Activated CD8-positive, alpha-beta memory T cell treated with anti-CD3 and anti-CD28 coated beads for 1 hour (primary cell): ENCODE measurements at places on chromosomes 11 and 22.

GRCh38 chr11:78801161-78801884, 226.7 kb upstream of the NARS2 start:
- no peak for DNase-seq

- DNase-seq: peak; percentile 24
Observed at GRCh38 chr11:46119352-46120216, 1.7 kb downstream of the PHF21A start.

DNA sequence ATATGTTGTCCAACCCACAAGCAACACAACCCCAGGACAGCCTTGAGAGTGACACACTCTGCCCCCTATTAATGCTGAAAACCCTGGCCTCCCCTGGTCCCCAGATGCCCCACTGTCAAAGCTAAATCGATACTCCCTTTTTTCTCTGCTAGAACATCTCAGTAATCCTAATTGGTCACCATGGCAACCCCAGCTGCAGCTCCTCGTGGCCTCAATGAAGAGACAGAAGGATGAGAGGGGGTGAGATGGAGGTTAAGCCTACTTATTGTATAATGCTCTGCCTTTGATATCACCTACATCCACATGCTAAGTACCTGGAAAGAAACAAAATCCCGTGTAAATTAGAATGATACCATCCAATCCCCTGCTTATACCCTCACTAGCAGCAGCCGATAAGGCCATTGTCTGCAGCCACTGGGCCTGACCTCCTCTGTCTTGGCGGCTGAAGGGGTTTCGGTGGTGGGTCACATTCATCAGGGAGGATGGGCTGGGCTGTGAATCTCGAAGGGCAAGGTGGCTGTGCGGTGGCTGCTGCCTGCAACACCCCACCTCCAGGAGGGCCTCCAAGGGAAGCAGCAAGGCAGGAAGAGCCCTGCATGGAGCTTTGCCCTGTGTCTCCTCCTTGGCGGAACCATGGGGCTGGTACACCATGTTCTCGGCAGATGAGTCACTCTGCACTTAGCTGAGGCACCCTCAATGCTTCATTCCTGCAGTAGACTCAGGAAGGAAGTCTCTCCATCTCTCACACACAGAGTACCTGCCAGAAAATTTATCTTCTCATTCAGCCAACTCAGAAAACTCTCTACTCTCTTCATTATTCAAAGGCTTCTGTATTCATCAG, 399.5 kb downstream of the BUD13 start:
- no peak for DNase-seq

DNA sequence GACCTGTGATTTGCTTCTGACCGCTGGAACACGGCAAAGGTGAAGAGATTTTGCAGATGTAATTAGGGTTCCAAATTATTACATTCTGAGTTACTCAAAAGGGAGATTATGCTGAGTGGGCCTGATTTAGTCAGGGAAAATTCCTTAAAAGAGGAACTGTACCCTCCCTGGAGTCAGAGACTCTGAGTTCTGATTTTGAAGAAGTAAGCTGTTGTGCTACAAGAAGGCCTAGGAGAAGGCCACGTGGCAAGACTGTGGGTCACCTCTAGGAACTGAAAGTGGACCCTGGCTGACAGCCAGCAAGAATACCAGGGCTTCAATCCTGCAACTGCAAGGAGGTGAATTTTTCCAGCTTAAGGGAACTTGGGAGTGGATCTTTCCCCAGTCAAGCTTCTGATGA, 45.3 kb downstream of the CHRDL2 start:
- no peak for DNase-seq

- no peak for DNase-seq
Observed at GRCh38 chr11:45751430-45751829, 53.5 kb upstream of the SLC35C1 start.

GRCh38 chr11:121630041-121630440, 177.3 kb upstream of the SORL1-AS1 start:
- DNase-seq: no peak

DNA sequence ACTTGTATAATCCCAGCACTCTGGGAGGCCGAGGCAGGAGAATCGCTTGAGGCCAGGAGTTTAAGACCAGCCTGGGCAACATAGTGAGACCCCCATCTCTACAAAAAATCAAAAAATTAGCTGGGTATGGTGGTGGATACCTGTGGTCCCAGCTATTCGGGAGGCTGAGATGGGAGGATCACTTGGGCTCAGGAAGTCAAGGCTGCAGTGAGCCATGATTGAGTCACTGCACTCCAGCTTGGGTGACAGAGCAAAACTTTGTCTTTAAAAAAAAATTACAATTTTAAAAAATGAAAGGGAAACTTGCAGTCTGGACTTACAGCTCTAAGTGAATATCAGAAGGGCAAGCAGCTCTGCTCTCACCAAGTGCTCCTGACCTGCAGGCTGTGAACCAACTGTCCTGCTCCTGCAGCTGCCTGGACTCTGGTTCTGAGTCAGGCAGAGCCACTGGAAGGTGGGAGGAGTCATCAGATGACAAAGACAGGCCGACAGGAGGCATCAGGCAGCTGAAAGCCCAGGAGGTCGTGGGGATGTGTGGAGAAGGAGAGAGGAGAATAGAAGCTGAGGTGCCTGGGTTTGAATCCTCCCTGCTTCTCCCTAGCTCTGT, 9.6 kb downstream of the SMTNL1 start:
- DNase-seq: no peak
